ENCODE measurements at places on chromosomes 5 and 9. TPM values are rescaled to one million over a fixed set of nuclear protein-coding genes. Genes with fewer than 3 reads are reported as not detected.

- no peak for DNase-seq
These were observed 11.0 kb downstream of the PRDM12 start for GRCh38 chr9:130675396-130675795.

DNA sequence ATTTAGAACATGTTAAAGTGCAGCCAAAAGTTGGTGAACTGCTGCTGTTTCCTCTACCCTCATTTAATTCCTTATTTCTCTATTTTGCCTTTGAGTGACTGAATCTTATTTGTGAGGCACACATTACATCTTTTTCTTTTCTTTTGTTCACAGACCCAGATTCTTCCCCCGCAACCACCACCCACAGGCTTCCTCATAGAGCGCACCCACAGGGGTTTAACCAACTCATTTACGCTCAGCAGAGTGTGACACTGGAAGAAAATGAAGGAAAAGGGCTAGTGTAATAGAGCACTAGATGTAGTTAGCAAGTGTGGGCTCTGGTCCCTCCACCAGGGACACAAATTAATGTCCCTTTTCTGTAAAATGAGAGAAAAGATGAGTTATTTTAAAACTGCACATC lies 200.7 kb downstream of the PARP8 start:
- DNase-seq: no peak

- no peak for DNase-seq
These were observed 37.6 kb upstream of the HNRNPA0 start for GRCh38 chr5:137791799-137792198.

DNA sequence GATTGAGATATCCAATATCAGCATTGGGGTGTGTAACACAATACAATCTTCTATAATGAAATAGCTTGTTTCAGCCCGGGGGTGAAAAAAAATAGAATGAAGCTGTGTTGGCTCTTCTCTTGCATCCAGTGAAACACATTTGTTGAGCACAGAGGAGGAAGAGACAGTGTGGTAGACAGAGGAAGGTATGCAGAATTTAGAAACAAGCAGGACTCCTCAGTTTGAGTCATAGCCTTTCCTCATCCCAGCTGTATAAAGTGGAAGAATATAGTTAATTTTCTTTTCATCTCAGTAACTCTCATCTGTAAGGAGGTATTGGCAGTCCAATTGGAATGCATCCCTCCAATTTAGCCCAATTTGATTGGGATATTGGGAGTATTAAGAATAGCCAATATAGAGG lies 302.2 kb upstream of the VLDLR start:
- DNase-seq: no peak

DNA sequence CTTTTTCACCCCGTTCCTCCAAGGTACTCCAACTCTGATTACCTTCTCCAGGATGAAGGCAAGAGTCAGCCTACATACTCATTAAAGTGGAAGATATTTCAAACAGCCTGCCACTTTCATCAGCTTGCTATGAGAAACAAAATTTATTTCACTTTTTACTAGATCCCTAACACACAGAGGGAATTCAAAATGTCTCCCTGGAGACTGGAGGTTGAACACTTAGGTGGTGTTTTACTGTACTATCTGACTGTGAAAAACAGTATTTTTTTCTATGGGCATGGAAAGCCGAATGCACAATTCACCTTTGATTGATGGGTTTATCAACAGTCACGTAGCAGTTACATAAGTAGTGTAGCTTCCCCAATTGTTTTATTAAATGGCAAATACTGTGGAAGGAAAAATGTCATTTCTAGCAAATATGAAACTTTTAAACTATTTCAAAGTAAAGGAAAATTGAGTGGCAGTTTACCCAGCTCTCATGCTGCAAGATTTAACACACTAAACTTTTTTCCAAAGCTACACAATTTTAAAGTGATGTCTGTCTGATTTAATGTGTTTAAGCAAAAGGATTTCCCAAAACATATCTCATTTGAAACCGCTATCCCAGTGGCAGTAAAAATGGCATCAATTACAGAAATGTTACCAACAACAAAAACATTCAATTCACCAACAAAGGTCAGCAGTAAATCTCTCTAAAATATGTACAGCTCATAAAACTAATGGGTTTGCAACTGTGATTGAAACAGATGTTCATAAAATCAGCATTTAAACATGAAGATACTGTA lies 125.0 kb upstream of the TLE4 start:
- no peak for DNase-seq

GRCh38 chr5:1356873-1357787 lies 12.2 kb upstream of the CLPTM1L start:
- DNase-seq: no peak

DNA sequence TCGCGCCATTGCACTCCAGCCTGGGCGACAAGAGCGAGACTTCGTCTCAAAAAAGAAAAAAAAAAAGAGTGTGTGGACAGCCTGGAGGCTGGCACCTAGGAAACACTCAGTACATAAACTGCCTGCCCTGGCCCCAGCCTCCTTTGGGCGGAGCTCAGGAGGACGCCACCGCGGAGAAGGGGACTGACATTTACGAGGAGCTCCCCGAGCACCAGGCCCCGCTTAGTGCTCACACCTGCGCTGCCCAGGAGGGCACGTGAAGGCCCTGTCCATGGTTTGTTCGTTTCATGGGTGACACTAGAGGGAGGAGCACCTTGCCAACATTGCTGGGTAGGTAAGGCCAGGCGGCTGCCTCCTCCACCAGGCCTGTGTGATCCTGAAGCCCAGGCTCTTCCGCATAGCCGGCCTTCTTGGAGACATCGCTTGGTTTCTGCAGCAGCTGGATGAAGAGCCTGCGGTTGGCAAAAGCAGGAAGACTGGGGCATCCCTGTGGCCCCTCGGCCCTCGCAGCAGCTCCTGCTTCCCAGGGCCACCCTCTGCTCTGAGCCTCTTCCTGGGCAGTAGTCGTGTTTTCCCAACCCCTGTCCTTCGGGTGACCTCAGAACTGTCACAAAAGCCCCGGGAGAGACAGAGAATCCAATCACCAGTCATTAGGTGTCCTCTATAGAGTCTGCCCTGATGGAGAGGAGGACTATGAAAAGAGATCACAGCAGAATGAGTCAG lies 26.2 kb upstream of the LAMC3 start:
- no peak for DNase-seq

DNA sequence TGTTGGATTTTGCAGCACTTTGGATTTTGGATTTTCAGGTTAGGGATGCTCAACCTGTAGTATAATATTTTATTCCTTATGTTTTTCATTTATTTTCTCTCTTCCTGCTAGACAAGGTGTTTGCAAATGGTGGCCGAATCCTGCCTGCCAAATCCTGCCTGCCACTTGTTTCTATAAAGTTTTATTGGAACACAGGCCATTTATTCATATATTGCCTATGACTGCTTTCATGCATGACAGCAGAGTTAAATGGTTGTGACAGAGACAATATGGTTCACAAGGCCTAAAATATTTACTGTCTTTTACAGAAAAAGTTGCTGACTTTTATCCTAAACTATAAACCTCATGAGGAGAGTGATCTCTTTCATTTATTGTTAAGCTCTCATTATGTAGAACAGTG lies 72.7 kb downstream of the DENND4C start:
- no peak for DNase-seq

DNA sequence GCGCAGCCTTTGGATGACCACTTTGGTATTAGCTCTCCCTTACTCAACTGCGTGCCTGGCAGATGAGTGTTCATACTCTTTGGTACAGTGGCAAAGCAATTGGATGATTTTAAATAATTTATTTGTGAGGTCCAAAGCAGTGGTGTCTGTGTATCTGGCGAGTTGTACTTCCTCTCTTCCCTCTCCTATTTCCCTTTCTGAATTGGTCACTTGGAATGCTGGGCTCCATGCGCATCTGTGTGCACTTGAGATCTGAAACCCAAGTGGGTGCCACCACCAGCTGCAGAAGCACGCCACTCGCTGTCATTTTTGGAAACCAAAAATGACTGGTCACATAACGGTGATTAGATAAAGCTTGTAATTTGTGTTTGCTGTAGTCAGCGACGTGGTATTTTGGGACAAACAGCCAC lies 386.0 kb upstream of the KLF4 start:
- DNase-seq: no peak

DNA sequence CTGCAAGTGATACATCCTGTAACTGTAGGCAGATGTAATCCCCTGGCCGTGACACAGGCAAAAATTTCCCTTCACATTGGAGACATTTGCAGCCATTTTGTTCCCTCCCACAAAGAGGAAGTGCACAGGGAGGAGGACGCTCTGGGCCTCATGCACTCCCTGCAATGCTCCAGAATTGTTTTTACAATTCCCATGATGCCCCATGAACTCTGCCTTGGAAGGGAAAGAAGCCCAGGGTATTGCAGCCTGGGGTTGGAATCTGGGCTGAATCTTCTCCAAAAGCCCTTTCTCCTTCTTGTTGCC lies 491.7 kb downstream of the CCDC171 start:
- no peak for DNase-seq

GRCh38 chr5:34657988-34658387 lies 1.9 kb downstream of the RAI14 start:
- no peak for DNase-seq

DNA sequence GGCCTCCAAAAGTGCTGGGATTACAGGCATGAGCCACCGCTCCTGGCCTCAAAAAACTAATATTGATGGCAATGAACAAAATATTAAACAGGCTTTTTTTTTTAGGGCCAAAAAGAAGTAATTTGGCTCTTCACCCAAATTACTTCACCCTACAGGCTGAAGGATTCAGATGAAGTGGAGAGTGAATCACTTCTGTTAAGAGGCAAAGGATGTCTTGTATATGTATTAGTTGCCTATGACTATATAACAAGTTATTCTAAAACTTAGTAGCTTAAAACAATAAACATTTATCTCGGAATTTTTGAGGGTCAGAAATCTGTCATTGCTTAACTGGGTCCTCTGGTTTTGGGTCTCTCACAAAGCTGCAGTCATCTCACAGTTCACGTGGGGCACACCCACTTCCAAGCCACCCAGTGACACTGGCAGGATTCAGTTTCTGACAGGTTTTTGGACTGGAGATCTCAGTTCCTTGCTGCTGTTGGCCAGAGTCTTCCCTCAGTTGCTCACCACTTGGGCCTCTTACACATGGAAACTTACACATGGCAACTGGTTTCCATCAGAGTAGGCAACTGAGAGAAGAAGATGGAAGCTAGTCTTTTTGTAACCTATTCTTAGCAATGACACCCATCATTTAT lies 66.7 kb downstream of the IQGAP2 start:
- DNase-seq: peak; percentile 26

DNA sequence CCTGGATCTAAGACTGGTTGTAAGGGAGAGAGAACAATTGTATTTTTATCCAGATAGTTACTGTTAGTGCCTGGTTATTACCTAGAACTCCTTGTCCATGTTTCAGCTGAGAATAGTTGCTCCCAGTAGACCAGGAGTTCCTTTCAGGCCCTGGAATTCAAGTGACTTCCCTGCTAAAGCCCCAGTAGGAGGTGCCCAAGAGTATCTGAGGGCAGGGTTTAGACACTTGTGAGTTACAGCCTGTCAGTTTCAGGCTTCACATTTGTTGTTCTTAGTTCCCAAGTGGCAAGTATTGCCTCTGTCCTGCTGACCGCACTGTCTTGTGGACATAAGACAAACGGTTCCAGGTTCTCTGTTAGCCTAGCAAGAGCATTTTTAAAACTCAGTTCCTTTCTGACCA lies 743.9 kb upstream of the SEMA6A start:
- DNase-seq: no peak

GRCh38 chr5:889075-889710 lies 3.4 kb downstream of the BRD9 start:
- no peak for DNase-seq

GRCh38 chr5:36230151-36230790 lies 11.5 kb downstream of the NADK2 start:
- DNase-seq: no peak

DNA sequence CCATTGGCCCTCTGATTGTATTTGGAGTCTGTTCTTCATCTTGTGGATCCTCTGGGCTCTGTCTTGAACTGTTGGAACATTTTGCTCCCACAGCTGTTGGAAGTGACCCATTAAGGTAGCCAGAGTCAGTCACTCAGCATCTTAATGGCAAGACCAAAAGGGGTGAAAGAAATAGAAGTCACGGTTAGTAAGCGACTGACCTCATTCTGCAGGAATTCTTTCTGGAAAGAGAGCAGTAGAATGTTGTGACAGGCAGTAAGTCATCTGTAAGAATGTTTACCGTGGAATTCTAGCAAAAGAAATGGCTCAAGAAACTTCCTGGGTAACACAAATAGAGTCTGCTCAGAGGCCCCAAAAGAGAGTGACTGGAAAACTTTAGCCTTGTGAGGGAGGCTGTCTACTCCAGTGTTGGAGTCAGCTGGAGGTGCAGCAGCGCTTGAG lies 28.6 kb upstream of the TNC start:
- no peak for DNase-seq

DNA sequence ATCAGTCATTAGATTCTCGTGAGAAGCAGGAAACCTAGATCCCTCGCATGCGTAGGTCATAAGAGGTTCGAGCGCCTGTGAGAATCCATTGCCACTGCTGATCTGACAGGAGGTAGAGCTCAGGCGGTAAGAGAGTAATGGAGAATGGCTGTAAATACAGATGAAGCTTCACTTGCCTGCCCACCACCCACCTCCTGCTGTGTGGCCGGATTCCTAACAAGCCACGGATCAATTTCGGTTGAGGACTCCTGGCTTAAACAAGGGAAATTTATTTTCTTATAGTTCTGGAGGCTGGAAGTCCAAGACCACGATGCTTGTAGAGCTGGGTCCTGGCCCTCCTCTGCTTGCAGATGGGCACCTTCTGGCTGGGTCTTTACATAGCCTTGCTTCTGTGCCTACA lies 200.4 kb downstream of the PCSK5 start:
- no peak for DNase-seq

DNA sequence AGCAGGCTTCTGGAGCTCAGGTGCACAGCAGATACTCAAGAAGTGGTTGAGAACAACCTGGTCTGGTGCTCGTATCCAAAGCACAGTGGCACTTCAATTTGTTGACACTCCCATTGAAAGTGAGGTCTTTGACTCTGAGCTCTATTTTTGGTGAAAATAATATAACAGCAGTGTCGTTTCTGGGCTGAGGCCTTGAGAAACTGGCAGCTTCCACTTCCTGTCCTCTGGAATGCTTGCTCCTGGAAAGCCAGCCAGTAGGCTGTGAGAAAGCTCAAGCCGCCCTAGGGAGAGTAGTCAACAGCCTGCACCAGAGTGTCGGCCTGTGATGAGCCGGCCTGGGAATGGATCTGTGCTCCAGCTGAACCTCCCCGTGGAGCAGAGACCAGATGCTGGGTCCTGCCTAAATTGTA lies 6.8 kb upstream of the SUSD3 start:
- no peak for DNase-seq

GRCh38 chr9:116134975-116135374 lies 18.6 kb upstream of the PAPPA start:
- DNase-seq: no peak

- peak; percentile 86 for DNase-seq
These were observed 1.4 kb downstream of the ATOSB start for GRCh38 chr9:35114113-35114839.

- no peak for DNase-seq
These were observed 11.6 kb downstream of the COL27A1 start for GRCh38 chr9:114166614-114167572.

The CCDC187 gene
- not detected for total RNA-seq

The LHX2 gene
- not detected for total RNA-seq

The WHRN gene
- total RNA-seq: 1.9 TPM

The KIF4B gene
- 0.05 TPM for total RNA-seq

The ADCY2 gene
- not detected for total RNA-seq

The EPB41L4B gene
- 0.25 TPM for total RNA-seq

The WWC1 gene
- total RNA-seq: 1.7 TPM

The ZNF366 gene
- total RNA-seq: not detected

The DMRT3 gene
- not detected for total RNA-seq

The CCL27 gene
- total RNA-seq: not detected

The FAT2 gene
- total RNA-seq: not detected

The PALM2AKAP2 gene
- 2.4 TPM for total RNA-seq

The SPATA9 gene
- total RNA-seq: not detected

The SPAAR gene
- total RNA-seq: not detected

The NEUROG1 gene
- not detected for total RNA-seq

The ARAP3 gene
- 1.2 TPM for total RNA-seq

The WNT8A gene
- not detected for total RNA-seq
